Dermis microvascular lymphatic vessel endothelial cell (primary cell): ENCODE measurements at places on chromosomes 1 and 21.

DNA sequence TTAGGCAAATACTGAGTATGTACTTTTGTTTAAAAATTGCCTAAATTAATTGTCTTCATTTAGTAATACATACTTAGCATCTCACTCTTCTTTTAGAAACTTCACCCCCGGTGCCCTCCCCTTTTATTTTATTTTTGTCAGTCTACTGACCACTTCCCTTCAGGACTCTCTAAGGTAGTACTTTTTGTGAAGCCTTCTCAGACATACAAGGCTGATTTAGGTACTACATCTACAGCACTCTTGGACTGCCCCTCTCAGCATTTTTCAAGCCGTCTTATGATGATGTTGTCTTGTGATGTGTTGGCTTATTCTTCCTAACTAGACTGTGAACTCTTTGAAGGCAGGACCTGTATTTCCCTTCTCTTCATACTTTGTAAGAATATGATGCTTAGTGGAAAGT lies 24.7 kb downstream of the RPS6KC1 start:
- no peak for DNase-seq

- no peak for DNase-seq
Observed at GRCh38 chr1:161046605-161047228, 940 bp upstream of the USF1 start.

DNA sequence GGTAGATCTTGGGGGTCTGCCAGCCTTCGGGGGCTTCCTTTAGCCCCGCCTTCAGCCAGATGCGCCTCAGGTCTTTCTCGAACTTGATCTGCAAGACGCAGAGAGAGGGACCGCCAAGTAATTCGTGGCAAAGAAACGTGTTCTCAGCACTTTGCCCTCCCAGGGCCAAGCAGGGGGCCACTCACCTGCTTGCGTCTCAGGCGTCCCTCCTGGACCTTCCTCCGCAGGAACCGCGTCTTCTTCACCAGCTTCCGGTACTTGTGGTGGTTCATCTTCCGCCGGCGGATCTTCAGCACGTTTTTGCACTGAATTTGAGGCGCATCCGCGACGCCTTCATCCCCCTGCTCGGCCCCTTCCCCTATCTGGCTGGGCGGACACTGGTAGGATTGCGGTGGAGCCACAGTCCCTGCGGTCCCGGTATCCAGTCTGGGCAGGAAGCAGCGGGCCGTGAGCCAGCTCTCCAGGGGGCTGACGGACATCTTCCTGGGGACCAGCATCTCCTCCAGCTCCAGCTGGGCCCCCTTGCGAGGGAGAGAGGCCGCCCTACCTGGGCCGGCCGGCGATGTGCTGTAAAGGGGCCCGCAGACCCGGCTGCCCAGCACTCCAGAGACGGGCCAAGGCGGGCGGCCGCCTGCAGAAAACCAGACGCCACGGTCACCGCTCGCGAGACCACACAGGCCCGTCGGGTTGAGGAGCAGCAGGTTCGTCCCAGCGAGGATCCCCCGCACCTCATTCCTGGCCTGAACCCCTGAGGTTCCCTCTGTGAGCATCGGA lies 1.0 kb downstream of the AURKAIP1 start:
- DNase-seq: no peak

GRCh38 chr1:248094884-248095283 lies at the start of gene OR2L13:
Gene OR2L13, plus strand, starts transcription at chr1:248095184. Its CDS starts 4,192 bp downstream, at chr1:248099376.
- no peak for DNase-seq

GRCh38 chr1:231099996-231100767 lies 60.1 kb upstream of the FAM89A start:
- no peak for DNase-seq

- no peak for DNase-seq
Observed at GRCh38 chr1:67639361-67639760, 45.6 kb upstream of the GADD45A start.

- no peak for DNase-seq
Observed at GRCh38 chr1:101920577-101920976, 76.1 kb downstream of the OLFM3 start.

DNA sequence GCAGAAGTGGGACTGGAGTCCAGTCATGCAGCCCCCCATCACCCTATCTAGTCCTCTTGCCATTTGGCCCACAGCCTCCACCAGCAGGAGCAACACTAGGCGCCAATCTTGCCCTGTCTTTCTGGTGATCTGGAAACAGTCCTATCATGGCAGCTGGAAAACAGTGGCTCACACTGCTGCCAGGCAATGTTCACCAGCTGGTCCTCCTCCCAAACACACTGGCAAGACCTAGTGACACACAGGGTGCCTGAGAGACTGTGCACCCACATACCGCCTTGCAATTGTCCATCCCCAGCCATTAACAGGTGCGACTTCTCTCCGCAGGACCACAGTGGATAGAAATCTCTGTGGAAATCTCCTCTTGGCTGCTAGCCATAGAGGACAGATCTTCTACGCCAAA lies 105.5 kb downstream of the HIVEP3 start:
- no peak for DNase-seq

DNA sequence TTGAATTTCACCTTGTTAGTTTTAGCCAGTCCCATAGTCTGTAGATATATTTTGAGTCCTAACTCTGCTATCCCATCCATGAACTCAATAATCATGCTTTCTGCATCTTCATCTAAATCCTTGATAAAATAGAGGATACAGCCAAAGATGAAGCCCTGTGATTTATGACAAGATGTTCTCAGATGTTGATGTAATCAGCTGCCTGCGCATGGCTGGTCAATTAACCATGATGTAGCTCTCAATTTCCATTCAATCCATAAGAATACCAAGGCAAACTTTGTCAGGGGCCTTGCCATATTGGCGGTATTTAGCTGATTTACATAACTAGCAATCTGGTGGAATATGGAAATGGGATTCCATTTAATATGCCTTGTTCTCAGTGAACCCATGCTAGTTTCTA lies 183.2 kb downstream of the TNR start:
- no peak for DNase-seq

DNA sequence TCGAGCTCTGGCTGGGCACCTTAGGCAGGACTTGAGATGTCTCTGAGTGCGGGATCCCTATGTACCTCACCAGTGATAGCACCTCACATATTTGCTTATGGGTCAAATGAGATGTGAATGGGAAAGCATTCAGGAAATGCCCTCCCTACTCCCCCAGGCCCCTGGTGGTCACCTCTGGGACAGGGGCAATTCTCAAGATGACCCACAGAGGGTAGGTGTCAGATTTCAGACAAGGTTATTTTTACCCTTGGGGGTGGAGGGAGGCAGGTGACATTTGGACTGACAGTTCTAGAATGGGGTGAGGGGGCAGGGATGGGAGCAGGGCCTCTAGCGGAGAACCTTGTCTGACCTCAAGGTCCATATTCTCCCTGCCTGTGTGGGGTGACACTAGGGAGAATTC lies 27.1 kb downstream of the ACOT11 start:
- no peak for DNase-seq

DNA sequence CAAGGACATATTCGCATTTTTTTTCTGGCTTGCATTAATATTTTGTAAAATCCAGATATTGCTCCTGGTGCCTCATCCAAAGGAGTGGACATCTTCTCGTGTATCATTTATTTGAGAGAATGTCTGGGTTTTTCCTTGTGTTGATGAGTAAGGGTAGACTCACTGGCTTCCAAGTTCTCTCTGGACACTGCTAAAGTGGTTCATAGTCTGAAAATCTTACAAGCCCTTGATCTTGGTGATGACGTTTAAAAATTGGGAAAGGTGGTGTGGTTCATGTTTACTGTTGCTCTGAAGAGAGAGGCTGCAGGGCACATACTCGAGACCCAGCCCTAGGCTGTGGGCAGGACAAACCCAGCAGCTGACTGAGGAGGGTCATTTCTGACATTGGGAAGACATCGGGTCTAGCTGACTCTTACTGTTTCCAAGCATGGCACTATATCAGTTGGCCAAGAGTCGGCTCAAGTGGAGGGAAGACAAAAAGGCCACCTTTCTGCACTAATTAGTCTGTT lies 296.2 kb downstream of the LMX1A start:
- DNase-seq: no peak

DNA sequence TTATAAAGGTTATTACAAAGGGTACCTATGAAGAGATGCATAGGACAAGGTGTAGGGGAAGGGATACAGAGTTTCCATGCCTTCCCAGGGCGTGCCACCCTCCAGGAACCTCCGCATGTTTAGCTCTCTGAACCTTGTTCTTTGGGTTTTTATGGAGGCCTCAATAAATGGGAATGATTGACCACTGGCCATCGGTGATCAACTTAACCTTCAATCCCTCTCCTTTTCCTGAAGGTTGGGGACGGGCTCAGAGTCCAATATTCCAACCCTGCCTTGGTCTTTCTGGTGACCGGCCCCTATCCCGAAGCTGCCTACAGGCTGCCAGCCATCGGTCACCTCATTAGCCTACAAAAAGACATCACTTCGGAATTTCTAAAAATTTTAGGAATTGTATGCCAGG lies 11.7 kb downstream of the CD244 start:
- DNase-seq: no peak

- DNase-seq: no peak
Observed at GRCh38 chr21:32806810-32807386, 35.3 kb upstream of the PAXBP1 start.

- DNase-seq: no peak
Observed at GRCh38 chr1:93703643-93704042, 22.0 kb upstream of the BCAR3 start.

GRCh38 chr21:36015045-36015444 lies 45.3 kb downstream of the SETD4 start:
- DNase-seq: no peak

GRCh38 chr1:61620536-61620935 lies 104.4 kb downstream of the TM2D1 start:
- DNase-seq: no peak

GRCh38 chr1:221274373-221274772 lies 395.1 kb downstream of the HLX start:
- no peak for DNase-seq

- peak; percentile 91 for DNase-seq
Observed at GRCh38 chr1:56578963-56579875, at the start of gene PLPP3. Gene PLPP3, minus strand, starts transcription at chr1:56579563. Its CDS starts 547 bp downstream, at chr1:56579016.

GRCh38 chr1:98920441-98921110 lies 84.1 kb downstream of the PLPPR5 start:
- DNase-seq: peak; percentile 14

DNA sequence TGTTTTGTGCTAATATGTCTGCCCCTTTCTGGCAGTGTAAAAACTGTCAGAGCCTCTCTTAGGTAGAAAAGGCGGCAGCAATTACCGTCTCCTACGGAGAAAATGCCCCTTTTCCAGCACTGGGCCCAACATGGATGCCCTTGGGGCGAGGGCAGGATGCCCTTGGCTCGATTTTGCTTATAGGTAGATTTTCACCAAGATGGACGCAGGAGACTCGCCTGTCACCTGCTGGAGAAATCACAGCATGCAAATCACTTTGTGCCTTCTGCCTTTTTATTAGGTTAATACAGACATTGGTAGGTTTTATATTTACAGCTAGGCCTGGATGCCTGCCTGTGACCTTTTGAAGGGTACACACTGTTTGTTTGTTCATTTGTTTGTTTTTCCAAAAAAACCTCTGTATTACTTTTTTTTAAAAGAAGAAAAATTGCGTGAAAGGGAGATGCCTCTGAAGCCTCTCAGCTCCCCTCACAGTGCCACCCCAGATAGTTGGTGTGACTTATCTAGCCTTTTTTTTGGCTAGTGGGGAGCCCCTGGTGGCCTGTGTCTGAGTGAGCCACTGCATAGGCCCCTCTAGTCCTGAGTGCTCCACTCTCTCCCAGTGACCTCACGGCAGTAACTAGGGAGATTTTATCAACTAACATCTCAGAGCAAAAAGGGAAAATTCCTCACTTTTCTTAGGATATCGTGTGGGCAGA lies 2.5 kb downstream of the ATP1B1 start:
- peak; percentile 31 for DNase-seq

GRCh38 chr1:3555131-3555920 lies 56.0 kb downstream of the MEGF6 start:
- DNase-seq: no peak

- DNase-seq: no peak
Observed at GRCh38 chr1:106185089-106185488, 871.4 kb upstream of the PRMT6 start.

DNA sequence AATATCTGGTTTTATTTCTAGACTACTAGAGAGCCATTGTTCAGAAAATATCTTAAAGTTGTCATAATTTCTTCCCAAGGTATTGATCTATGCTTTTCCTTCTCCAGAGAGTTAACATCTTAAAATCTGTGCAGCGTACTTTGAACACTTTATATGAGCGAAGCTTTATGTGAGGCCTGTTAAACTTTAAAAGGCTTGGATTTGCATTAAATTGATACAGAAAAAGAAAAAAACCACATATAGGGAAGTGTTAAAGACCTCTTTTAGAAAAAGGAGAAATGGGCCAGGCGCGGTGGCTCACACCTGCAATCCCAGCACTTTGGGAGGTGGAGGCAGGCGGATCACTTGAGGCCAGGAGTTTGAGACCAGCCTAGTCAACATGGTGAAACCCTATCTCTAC lies 59.2 kb upstream of the MORC3 start:
- DNase-seq: no peak

- DNase-seq: no peak
Observed at GRCh38 chr1:24806588-24806987, 61.3 kb downstream of the CLIC4 start.

GRCh38 chr1:246791303-246791918 lies 67.2 kb downstream of the SCCPDH start:
- no peak for DNase-seq

DNA sequence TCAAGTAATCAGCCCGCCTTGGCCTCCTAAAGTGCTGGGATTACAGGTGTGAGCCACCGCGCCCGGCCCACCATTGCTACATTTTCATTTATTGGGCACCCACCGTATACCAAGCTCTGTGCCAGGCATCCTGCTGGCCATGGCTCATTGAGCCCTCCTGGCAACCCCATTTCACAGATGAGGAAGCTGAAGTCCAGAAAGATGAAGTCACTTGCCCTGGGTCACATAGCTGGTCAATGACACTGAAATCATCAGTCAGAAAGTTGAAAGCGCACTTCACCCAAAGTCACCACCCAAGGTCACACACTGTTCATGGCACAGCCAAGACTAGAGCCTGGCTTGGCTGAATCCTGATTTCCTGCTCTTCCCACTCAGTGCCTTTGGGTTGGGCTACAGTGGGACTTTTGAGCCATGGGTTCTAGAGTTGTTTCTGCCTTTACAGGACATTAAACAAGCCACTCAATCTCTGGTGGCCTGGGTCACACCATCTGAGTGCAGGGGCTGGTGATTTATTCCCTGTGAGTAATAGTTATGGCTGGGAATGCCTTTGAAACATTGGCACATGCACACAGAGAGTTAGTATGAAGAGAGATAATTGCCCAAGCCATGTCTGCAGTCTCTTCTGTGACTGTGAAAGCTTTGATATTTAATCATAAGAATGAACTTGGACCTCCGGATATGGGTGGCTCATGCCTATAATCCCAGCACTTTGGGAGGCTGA lies 16.0 kb upstream of the ARHGEF10L start:
- no peak for DNase-seq

DNA sequence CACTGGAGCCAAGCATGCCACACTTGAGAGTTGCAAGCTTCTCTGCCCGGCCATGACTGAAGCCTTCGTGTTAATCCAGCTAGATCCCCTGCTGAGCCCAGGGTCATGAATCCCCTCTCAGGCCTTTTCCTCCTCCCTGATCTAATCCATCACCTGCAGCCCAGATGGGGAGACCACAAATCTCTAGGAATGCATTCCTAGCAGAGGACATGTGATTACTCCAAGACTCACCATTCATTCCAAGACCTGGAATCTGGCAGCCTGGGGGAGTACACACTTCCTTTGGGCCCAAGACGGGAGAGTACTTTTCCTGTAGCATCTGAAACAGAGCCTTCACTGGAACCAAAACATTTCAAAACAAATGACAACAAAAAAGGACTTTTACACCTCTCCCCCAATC lies 269.3 kb upstream of the NFIA start:
- DNase-seq: no peak

- peak; percentile 41 for DNase-seq
Observed at GRCh38 chr1:59132295-59132694, 164.6 kb upstream of the FGGY start.

- DNase-seq: no peak
Observed at GRCh38 chr1:20119347-20119746, at the start of gene PLA2G2D. Gene PLA2G2D, minus strand, starts transcription at chr1:20119536. Its CDS starts 38 bp downstream, at chr1:20119498.
